ENCODE measurements at places on chromosomes 6 and 20. TPM values are rescaled to one million over a fixed set of nuclear protein-coding genes. Genes with fewer than 3 reads are reported as not detected.

The CRISP1 gene
- total RNA-seq: not detected

The PRRC2A gene
- total RNA-seq: 58.1 TPM

The SMOC2 gene
- total RNA-seq: 110 TPM

The XKR7 gene
- total RNA-seq: not detected

The RGS17 gene
- total RNA-seq: not detected

DNA sequence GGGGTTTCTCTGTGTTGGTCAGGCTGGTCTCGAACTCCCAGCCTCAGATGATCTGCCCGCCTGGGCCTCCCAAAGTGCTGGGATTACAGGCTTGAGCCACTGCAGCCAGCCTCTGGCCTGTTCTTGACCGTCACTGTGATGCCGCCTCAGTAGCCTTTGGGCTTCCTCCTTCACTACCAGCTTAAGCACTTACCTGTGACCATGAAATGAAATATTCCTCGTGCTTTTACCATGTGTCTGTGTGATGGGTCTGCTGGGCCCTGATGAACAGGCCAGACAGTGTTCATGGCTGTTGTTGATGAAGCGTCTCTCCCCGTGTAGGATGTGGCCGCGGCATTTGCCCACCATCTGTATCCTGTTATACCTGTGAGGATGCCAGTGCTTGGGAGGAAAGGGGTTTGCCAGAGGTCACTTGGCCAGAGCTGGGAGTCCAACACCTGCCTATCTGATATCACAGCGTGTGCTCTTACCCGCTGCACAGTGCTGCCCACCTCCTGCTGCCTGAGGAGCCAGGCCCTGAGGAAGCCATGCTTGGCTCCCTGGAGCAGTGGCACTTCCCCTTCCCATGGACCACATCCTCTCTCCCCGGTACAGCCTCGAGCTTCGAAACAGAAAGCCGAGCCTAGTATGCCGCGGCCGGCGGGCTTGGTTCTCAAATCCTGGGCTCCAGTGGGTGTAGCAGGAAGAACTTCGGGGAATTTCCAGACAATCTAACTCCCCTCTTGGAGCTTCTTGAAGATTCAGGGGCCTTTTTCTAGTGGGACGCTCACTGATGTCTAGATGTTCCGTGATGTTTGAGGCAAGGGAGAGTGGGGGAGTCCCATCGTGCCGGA lies 167.9 kb downstream of the ZDHHC14 start:
- H3K27me3 ChIP-seq: no peaks in the 10 kb centered on the region
- DNase-seq: no peak
- H3K4me1 ChIP-seq: no peaks in the 10 kb centered on the region

DNA sequence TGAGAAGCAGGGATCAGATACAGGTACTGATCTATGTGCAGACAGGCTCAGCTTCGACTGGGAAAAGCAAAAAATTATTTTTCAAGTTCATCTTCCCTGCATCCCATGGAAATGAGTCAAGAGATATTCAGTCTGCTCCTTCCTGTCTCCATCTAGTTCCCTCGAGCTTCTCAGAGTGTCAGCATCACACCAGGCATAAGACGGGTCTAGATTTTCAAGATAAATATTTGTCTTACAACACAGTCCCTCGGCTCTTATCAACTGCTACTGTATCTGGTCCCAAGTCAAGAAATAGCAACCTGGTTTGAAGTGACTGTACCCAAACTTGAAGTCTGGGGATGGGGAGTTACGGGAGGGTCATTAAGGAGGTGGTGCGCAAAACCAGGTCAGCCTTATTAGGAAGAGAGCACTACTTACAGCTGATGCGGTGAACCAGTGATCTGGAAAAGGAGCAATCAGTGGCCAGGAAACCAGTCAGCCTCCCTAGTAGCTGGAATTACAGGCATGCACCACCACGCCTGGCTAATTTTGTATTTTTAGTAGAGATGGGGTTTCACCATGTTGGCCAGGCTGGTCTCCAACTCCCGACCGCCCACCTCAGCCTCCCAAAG lies 29.7 kb downstream of the ZMYND8 start:
- H3K4me1 ChIP-seq: peaks cover 10% of the 10 kb centered on the region
- H3K27me3 ChIP-seq: no peaks in the 10 kb centered on the region
- H3K4me3 ChIP-seq: no peak overlapping the region
- H3K27ac ChIP-seq: no peak overlapping the region

GRCh38 chr6:75167325-75167724 lies 38.5 kb downstream of the COL12A1 start:
- no peaks in the 10 kb centered on the region for H3K36me3 ChIP-seq
- no peaks in the 10 kb centered on the region for H3K27me3 ChIP-seq
- H3K4me1 ChIP-seq: peaks cover 10% of the 10 kb centered on the region
- peak overlapping the region; percentile 29 for H3K27ac ChIP-seq

GRCh38 chr6:137794516-137795201 lies 72.4 kb upstream of the TNFAIP3 start:
- H3K4me3 ChIP-seq: no peak overlapping the region
- DNase-seq: no peak
- H3K27me3 ChIP-seq: no peaks in the 10 kb centered on the region

DNA sequence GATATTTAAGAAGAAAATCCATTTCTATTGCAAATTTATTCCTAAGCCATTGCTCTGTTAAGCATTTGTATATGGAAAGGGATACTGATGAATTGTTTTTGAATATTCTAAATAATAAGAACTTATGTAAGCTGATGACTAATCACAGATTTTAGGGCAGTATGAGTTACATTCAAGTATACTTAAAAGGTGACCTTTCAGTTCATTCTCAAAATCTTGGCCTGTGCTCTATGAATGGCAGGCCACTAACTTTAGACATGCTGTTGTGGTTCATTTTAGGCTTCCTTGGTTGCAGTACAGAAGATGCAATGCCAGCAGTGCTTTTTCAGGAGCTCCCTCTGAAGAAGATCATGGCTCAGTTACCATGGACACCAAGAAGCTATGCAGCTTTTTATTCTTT lies 380.4 kb downstream of the CENPW start:
- no peak overlapping the region for H3K4me3 ChIP-seq
- no peaks in the 10 kb centered on the region for H3K27me3 ChIP-seq

GRCh38 chr20:45452772-45453691 lies 16.5 kb upstream of the WFDC2 start:
- H3K27me3 ChIP-seq: no peaks in the 10 kb centered on the region
- no peak for DNase-seq
- no peak overlapping the region for H3K27ac ChIP-seq
- H3K4me3 ChIP-seq: no peak overlapping the region
- no peaks in the 10 kb centered on the region for H3K4me1 ChIP-seq
- H3K36me3 ChIP-seq: no peaks in the 10 kb centered on the region

All from uterus (tissue), 4 donors.